ENCODE measurements at places on chromosomes 2 and 18. TPM values are rescaled to one million over a fixed set of nuclear protein-coding genes. Genes with fewer than 3 reads are reported as not detected.

The NYAP2 gene
- total RNA-seq = not detected

The CCDC150 gene
- total RNA-seq = 0.72 TPM

The GREB1 gene
- 0.25 TPM for total RNA-seq

The THSD7B gene
- total RNA-seq = not detected

The GALNT3 gene
- total RNA-seq = 5.3 TPM

The BCL2 gene
- total RNA-seq = 39.5 TPM

The LOXHD1 gene
- 0.19 TPM for total RNA-seq

The PARD6G gene
- total RNA-seq = 3.7 TPM

The PIEZO2 gene
- not detected for total RNA-seq

The FOXD4L1 gene
- not detected for total RNA-seq

The FHL2 gene
- total RNA-seq = 0.38 TPM

The PIK3C3 gene
- 34.7 TPM for total RNA-seq

The UGT1A3 gene
- total RNA-seq = not detected

The CCL20 gene
- total RNA-seq = 2.3 TPM

The CNGA3 gene
- total RNA-seq = not detected

The NEU2 gene
- total RNA-seq = not detected

The ETAA1 gene
- 8.6 TPM for total RNA-seq

The VWA3B gene
- not detected for total RNA-seq

The SERPINB13 gene
- not detected for total RNA-seq

The CFAP65 gene
- total RNA-seq = not detected

The ITGA6 gene
- total RNA-seq = 50.5 TPM

The AQP12B gene
- not detected for total RNA-seq

The TXNL4A gene
- total RNA-seq = 69.0 TPM

The GULP1 gene
- total RNA-seq = not detected

The STPG4 gene
- total RNA-seq = 0.39 TPM

The GPAT2 gene
- 0.98 TPM for total RNA-seq

The DNER gene
- total RNA-seq = not detected

The MC2R gene
- total RNA-seq = not detected

Data from CD8-positive, alpha-beta T cell (primary cell).